ENCODE measurements at places on chromosomes 4 and X.

GRCh38 chr4:99961711-99962110 lies 11.6 kb upstream of the H2AZ1 start:
- no peak for DNase-seq

DNA sequence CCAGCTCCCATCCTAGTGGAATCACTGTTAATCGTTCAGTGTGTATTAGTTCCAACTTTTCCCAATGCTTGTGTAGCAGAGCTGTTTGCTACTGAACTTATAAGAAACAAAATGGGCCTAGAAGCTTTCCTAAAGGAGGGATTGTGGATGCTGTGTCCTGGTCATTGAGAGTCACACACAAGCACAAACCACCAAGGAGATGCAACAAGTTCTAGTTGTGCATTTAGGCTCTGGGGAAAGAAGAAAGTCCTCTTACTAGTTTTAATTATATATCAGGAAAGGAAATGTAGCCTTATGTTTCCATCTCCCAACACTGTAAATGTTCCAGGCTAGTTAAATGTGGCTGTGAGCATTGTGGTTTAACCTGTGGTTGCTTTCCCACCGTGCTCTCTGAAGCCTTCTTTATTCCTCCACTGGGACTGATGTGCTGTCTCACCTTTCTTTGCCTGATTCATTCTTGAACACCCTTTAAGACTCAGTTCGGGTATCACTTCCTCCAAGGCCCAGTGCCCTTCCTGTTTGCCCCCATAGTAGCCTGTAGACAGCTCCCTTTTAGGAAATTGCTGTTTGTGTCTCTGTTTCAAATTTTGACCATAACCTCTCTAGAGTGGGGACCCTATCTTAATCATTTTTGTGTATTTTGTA lies 34.3 kb downstream of the ATP10D start:
- no peak for DNase-seq

GRCh38 chrX:154655346-154655745 lies 2.0 kb upstream of the CTAG2 start:
- no peak for DNase-seq

GRCh38 chrX:8433109-8434062 lies 31.2 kb upstream of the VCX3B start:
- no peak for DNase-seq

DNA sequence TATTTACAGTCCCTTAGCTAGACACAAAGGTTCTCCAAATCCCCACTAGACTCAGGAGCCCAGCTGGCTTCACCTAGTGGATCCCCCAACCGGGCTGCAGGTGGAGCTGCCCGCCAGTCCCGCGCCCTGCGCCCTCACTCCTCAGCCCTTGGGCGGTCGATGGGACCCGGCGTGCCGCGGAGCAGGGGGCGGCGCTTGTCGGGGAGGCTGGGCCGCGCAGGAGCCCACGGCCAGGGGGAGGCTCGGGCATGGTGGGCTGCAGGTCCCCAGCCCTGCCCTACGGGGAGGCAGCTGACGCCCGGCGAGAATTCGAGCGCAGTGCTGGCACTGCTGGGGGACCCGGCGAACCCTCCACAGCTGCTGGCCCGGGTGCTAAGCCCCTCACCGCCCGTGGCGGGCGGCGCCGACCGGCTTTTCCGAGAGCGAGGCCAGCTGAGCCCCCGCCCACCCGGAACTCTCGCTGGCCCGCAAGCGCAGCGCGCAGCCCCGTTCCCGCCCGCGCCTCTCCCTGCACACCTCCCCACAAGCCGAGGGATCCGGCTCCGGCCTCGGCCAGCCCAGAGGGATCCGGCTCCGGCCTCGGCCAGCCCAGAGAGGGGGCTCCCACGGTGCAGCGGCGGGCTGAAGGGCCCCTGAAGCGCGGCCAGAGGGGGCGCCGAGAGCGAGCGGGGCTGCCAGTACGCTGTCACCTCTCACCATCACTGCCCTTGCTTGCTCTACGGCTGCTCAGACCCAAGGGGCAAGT lies 39.4 kb downstream of the WFS1 start:
- no peak for DNase-seq

- DNase-seq = no peak
These were observed 38.1 kb downstream of the SEPTIN11 start for GRCh38 chr4:76987685-76988084.

DNA sequence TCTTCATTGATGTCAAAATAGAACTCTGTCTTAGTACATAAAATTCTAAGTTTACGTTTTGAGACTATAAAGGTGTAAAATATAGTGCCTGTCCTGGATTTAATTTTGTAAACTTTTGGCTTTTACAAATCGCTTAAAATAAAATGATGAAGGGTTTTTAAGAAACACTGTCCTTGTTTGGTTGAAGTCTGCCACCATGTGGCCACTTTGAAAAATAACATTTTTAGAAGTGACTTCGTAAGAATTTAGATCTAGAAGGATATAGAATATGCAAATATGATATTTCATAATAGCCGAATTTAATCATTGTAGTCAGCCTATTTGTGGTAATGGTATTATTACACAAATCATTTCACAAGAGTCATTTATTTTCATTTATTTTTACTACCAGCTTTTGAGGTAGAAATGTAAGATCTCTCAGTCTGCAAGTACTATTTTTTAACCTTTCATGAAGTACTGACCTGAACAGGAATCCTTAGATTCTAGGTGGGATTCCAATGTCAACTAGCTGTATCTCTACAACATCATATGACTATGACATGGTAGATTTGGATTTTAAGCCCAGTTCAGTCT lies 31.0 kb upstream of the FAT4 start:
- no peak for DNase-seq

- DNase-seq = no peak
These were observed 2.8 kb downstream of the DCUN1D4 start for GRCh38 chr4:51845711-51846110.

- DNase-seq = no peak
These were observed 20.0 kb downstream of the SH3KBP1 start for GRCh38 chrX:19867411-19867732.

DNA sequence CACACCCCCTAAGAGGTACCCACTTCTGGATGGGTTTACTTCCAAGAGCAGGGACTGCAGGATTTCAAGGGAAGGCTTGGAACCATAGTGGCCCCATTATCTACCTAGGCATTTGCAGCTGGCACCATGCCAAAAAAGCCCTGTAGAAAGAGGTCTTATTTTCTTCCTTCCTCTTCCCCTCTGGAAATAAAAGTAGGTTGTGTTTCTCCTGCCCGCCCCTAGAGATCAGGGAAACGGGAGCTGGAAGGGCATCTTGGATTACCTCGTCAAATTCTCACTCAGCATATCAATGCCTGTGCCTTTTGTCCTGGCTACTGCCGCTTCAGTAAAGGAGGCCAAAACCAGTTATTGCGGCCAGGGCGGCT lies 1.6 kb downstream of the SCD5 start:
- DNase-seq = no peak

- no peak for DNase-seq
These were observed 85.9 kb downstream of the CASK start for GRCh38 chrX:41837270-41837944.

DNA sequence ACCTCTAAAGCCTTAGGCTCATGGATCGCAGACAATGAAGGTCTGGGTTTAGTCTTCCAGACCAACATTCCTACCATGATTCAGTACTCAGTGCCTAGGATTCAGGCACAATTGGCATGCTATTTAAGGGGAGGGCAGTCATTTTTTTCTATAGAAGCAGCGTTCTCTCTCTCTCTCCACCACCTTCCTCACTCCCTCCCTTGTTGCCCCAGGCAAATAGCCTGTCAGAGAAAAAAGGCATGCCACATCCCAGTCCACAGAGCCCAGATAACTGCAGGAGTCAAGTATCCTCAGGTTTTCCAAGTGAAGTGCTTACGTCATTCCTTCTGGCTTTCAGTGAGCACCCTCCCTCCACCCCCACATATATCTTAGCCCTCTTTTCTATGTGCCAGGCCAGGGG lies 533.0 kb downstream of the BCOR start:
- no peak for DNase-seq

DNA sequence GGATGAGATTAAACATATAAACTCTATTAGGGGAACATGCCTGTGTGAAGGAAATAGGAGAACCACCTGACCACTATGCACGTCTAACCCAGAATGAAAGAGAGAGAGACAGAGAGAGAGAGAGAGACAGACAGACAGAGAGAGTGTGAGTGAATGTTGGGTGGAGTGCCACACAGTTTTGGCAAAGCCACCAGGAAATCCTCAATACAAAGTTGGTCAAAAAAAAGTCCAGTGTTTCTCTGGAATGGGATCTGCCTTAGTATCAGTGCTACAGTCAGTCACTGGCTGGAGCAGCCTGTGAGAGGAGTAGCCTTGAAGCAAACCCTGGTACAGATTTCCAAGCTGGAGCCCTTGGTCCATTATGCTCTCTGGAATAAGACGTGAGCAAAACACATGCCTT lies 91.7 kb downstream of the GC start:
- no peak for DNase-seq

DNA sequence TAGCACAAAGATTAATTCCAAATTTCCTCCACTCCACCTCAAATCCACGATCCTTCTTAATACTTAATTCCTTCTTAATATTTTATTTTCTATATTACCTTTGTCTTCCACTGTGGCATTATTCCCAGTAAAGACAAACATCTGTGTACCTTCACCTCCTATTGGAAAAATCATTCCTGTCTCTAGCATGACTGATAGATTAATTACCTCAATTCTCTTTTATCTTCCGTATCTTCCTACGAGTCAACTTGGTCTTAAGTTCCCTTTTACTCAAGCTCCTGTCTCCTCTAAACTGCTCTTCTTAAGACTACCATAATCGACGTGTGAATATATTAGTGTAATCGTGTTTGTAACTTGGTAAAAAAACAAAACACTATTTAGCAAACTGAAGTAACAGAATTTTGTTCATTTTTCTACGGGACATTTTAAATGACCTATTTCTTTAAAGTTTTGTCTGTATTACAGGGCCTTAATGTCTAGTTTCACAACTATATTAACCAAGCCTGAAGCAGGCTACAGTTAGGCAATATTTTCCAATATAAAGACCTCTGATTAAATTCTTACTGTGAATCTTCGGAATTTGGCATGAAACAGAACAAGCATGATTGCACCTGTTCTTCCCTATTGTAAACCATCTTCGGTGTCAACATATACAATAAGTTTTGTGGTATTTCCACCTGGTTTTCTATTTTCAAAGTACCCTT lies 1.1 kb upstream of the USP38 start:
- DNase-seq = no peak

GRCh38 chr4:83261307-83261706 lies 23.3 kb downstream of the COQ2 start:
- DNase-seq = no peak

DNA sequence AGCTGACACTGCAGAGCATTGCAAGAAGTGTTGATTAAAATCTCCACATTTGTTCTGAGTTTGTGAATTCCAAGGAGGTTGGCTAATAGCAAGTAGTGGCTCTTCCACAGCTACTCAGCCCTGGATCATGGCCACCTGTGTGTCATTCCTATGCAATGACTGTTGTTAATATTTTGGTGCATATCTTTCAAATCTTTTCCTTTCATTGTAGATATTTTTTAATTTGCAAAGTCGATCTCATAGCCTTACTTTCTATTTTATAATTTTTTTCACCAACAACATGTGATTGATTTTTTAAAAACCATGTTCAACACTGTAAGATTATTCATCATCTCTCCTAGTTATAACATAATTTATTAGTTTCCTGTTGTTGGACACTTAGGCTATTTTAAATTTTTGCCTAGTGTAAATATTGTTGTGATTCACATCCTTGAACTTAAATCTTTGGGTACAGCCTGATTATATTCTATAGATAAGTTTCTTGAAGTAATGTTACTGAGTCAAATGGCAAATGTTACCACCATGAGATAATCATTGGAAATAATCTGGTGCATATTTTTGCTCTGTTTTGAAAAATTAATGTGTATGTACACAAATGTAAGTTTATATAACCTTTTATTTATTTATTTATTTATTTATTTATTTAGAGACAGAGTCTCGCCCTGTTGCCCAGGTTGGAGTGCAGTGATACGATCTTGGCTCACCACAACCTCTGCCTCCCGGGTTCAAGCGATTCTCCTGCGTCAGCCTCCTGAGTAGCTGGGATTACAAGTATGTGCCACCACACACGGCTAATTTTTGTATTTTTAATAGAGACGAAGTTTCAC lies 17.1 kb upstream of the ARHGAP10 start:
- DNase-seq = no peak

GRCh38 chr4:164384416-164384815 lies 369.5 kb upstream of the SMIM31 start:
- DNase-seq = no peak

- no peak for DNase-seq
These were observed 24.3 kb upstream of the GLRA2 start for GRCh38 chrX:14504960-14505538.

- DNase-seq = no peak
These were observed 9.6 kb upstream of the PRDM8 start for GRCh38 chr4:80187677-80188076.

GRCh38 chr4:186449954-186450353 lies 105.4 kb downstream of the MTNR1A start:
- no peak for DNase-seq

DNA sequence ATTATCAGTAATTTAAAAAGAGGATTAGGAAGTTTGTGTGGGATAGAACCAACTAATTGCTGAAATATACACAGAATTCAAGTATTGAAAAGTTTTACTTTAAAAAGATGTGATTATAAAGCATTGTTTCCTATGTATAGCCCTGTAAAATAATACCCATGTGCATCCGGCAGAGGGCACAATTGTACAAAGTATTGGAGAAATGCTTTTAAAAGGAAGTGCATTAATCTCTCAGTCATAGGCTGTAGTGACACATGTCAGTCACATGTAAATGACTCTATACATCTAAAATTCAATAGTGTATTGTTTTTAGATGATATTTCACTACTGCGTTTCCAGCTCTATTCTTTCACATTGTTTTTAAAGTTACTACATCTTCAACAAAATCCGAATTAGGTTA lies 9.7 kb upstream of the GEMIN8 start:
- DNase-seq = peak; percentile 41

DNA sequence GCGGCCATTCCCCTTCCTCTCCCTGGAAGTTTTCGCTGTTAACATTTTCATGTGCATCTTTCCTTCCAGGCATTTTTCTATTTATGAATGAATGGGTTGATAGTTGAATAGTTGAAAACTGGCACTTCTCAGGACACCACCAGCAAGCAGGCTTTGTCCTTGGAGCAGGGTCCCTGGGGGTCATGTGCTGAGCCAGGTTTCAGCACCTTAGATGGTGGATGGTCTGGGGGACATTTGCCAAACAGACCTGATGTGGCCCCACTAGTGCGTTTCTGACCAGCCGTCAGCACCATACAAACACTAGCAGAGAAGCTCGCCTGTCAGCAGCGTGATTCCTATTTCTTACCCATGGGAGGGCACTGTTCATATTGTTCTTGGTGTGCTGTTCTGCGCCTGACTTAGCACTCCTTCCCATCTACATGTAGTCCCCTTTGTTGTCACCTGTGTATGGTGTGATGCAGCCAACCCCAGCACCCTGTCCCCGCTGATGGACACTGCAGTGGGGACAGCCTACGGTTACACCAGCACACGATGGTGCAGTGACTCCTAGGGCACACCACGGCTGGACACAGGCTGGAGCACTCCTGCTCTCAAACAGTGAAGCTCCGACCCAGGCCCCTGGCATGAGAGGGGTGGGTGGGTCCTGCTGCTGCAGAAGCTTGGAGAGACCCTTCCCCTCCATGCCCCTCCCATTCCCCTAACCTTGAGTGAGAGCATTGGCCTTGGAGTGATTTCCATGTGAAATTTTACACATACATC lies 27.2 kb upstream of the WFS1 start:
- DNase-seq = no peak

GRCh38 chr4:87802858-87803257 lies 3.5 kb downstream of the IBSP start:
- no peak for DNase-seq

- DNase-seq = peak; percentile 55
These were observed 597 bp upstream of the NUDT6 start for GRCh38 chr4:122922877-122923511.

GRCh38 chr4:138677748-138678147 lies 337.8 kb upstream of the NOCT start:
- DNase-seq = no peak

GRCh38 chr4:175562542-175562941 lies 249.5 kb downstream of the GPM6A start:
- peak; percentile 28 for DNase-seq
